KG1 (cell line): ENCODE measurements at places on chromosomes 1 and 21.

DNA sequence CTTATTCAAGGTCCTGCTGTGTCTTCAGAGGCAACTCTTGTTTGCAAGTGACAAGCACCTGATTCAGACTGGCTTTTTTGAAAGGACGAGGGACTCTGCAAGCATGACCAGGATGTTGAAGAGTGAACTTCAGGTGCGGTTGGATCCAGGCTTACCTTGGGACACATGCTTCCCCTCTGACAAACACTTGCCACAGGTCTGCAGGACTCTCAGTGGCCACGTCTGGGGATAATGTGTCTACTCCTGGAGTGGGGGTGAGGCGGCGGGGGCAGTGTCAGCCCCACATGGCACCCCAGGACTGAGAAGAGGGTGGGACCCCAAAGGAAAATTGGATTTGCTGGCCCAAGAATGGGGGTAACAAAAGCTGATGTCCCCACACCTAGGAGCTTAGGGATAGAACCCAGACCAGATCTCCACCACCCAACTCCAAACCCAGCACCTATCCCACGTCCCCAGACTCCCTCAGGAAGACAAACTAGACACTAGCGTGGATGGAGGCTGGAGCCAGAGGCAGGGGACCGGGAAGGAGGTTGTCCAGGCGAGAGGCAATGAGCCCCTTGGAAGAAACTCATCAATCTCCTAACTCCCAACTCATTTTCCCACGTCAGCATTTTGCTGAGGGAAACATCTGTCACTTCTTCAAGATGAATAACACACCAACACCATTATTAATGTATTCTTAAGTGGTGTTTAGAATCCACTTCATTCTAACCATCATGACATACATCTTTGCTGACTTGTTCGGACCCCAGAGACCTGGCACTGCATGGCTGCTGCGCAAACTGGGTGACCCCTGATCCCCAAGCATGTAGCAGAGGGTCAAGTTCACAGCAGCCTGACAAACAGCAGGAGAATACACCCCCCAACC is 32.0 kb upstream of the LAPTM5 start:
- DNase-seq, result no peak

GRCh38 chr1:243946253-243946652 is 96.2 kb upstream of the AKT3 start:
- no peak for DNase-seq

DNA sequence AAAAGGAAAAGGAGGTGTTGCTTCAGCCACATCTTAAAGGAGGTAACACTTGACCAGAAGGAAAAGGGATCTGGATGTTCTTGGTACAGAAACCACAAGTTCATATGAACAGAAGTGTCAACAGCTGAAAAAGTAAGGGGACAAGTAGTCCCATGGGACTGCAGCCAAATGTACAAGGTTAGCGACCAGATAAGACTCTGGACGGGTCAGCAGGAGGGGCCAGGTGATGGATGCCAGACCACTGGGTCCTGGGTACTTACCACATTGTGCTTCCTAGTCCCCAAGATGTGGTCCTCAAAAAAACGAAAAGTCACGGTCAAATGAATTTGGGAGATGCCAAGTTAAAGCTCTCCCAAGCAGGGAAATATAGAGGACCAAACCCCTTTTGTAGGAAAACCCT is 16.6 kb upstream of the BMP8A start:
- DNase-seq, result no peak

DNA sequence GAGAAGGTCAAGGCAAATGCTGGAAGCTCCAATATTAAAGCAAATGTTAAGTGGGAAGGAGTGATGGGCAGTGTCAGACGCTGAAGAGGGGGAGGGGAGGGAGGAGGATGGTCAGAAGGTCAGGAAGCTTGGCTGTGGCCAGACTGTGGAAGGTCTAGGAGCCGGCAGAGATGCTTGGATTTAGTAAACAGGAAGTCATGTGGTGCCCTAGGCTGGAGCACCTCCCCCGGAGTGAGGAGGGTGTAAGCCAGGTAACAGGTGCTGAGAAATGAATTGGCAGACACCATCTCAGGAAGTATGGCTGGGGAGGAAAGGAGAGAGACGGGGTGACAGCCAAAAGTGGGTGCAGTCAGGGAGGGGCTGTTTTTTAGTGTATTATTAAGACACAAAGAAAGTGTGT is 17.7 kb downstream of the CSMD2 start:
- DNase-seq, result no peak

DNA sequence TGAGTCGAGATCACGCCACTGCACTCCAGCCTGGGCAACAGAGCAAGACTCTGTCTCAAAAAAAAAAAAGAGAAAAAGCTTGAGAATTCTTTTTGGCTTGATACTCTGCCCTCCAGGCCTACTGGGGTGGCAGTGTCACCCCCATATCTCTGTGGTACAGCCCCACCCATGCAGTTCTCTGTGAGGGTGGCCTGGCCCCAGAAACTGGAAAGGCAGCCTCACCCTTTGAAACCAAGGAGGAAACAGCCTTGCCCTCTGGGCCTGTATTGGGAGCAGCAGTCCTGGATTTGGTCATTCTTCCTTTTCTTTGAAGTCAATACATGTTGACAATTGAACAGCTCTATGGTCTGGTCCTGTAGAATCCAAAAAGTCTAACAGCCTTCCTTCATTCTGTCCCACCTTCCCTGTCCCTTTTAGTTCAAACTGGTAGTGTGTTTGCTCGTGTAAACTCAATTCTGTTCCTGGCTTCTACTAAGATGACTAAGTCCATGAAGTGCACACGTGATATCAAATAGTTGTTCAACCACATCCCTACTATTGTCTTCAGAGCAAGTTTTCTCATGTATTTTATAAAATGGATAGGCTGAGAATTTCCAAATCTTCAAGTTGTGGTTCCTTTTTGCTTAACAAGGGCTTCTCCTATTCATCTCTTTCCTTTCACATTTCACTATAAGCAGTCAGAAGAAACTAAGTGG is 13.2 kb downstream of the ST7L start:
- DNase-seq, result no peak

GRCh38 chr1:150162862-150163706 is 13.4 kb downstream of the PLEKHO1 start:
- DNase-seq, result peak; percentile 37

GRCh38 chr1:30732277-30732996 is 9.1 kb upstream of the MATN1 start:
- DNase-seq, result no peak

- no peak for DNase-seq
Measured at GRCh38 chr1:51952638-51953037, 37.9 kb downstream of the RAB3B start.

DNA sequence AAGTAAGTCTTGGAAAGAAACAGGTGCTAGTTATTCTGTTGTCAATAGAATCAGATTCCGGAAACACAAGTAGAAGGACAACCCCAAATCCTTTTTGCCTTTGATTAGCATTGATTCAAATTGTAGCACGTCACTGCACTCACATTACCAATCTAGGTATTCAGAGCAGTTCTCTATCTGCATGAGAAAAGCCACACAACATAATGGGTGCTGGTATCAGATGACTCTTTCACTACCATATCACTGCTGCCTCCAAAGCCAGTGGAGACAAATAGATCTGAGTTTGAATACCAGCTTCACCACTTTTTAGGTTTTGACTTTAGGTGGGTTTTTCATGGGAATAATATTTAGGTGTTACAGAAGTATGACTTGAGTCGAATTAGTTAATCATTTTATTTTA is 38.9 kb downstream of the RTCA start:
- no peak for DNase-seq

DNA sequence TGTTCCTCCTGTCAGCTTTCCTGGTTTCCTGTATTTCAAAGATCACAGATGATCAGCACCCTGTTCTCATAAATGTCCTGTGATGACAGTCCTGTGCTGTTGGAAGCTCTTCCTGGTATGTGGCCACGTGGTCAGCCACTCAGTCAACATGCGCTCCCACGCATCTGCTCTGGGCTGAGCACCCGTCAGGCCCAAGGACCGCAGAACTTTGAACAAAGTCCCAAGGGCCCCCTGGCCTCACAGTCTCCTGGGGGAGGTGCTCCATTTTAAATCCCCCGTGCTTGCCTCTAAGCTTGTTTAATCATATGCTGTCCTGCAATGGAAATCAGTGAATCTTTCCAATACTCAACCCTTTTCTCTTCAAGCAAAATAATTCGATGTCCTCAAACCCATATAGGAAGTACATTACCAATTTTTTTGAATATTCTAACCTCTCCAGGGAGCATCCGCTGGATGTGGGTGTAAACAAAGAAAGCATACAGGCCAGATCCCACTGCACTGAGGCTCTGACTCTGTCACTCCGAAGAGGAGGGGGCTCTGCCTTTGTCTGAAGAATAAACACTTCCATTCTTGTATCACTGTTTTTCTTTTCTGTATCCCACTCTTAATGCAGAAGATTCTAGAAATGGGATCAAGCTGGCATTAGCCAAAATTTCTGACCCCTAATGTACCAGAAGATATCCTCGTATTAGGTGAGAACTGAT is 250.3 kb downstream of the SDCCAG8 start:
- DNase-seq, result no peak

DNA sequence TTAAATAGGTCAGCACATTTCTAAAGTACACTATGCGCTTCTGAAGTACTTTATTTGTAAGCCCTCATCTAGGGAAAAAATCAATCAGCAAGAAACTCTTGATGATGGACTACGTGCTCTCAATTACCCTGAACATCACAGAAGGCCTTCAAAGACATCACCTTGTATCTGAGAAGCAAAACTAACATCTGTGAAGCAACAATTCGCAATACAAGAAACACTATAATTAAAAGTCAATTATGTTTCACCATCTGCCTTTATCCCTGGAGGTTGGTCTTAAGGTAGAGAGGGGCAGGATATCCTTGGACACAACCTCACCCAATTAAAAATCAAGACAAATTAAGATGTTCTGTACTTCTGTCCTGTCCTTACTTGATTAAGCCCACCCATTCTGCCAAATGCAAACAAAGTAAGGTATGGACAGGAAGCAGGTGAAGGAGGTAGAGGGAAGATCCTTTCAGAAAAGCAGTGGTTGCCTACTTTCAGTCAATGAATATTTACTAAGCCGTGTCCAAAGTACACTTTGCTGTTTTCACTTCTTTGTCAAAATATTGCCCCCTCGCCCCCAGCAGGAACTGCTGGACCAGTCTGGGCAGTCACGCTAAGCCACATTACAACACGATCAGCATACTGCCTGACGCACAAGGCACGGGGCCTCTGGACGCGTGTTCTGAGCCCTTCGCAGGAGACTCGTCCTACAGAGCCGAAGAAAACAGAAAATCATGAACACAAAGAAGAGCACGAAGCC is 887 bp downstream of the SLC19A2 start:
- DNase-seq, result peak; percentile 43

GRCh38 chr1:47646676-47647075 is 208.8 kb downstream of the FOXD2 start:
- no peak for DNase-seq

DNA sequence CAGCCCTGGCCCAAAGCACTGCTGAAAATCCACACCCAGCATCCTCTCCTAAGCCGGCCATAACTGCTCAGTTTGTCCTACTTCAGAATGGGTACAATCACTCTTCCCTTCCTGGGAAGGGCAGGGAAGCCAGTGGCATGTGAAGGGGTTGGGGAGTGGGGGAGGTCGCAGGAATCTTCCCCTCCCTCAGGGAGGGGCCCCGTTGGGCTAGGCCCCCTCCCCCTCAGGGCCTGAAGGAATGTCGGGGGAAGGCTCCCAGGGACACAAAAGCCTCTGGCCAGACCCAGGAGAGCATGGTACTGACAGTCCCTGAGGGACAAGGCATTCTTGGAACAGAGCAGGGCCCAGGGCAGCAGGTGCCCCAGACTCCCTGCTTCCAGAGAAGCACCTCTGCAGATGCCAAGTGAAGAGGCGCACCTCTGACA is 1.2 kb downstream of the ELOVL1 start:
- no peak for DNase-seq

- DNase-seq, result no peak
Measured at GRCh38 chr1:17199267-17200044, 5.5 kb upstream of the PADI1 start.

DNA sequence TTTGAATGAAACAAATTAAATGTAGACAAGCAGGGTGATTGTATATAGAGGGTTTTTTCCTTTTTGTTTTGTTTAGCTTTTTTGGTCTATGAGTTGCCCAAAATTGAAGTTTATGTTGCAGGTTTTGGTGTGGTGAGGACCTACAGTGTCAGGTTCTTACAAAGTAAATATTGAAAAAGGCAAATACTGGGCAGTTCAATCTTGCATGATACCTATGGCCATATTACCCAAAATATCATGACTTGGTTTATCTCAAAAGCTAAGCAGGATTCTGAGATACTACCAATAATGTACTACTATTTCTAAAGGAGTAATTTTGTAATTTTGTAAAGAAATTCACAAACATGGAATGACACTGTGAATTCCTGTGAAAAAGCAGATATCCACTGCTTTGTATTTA is 1.8 kb downstream of the DNAJB4 start:
- DNase-seq, result no peak

DNA sequence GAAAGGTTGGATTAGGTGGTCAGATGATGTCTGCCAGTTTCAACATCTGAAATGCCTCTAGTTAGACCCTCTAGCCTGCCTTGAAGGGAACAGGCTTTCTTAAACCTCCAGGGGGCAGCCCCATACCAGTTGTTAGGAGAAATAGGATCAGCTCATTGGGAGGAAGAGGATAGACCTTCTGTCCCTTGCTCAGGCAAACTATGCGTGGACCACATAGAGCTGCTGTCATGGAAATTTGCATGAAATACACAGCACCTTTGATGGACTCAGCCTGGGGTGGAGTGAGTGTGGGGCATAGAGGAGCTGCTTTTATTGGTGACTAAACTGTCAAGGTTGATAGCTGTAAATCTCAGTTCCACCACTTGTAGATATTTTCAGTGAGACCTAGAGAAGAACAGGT is 38.4 kb upstream of the SPAG17 start:
- DNase-seq, result no peak

DNA sequence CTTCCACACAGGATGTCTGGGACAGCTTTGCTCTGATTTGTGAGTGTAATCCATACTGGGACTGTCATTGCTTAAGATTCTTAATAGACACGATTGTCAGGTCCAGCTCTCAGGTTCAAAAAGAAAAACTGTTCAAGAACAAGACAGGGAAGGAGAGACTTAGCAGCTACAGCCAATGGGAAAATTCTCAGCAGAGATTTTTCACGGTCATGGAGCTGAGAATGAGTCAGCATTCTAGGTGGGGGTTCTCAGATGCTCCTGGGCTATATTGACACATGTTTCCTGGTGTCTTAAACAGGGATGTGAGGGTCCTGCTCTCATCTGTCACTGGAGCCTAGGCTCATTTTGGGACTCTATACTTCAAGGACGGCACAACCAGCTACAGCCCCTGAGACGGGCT is 318.3 kb downstream of the RRAGC start:
- DNase-seq, result no peak

DNA sequence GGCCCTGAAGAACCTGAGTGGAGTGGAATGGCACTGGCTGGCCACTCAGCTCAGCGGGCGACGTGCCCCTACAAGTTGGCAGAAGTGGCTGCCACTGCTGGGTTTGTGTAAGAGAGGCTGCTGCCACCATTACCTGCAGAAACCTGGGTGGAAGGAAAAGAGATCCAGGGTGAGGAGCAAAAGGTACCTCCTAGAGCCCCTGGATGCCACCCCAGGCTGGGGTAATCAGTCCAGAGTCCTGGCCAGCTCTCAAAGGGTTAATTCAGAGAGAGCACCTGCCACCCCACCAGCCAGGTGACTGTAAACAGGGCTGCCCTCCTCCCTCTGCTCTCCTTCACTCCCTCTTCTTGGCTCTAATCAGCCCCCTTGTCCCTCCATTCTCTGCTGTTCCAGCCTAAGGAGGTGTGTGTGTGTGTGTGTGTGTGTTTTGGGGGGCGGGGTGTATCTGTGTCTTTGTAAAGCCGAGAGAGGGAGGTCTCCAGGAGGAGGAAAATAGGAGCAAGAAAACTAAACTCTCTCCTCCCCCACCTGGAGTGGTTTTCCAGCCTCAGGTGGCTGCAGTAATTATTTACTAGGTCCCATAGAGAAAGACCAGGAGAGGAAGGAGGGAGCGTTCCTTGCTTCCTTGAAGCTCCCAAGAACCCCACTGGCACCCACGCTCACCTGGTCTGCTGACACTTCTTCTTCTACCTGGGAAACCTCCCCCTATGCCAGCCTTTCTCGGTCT is 12.6 kb downstream of the TRIM46 start:
- no peak for DNase-seq
